Karpas-422 (cell line): ENCODE measurements at places on chromosomes 7 and 10. TPM values are rescaled to one million over a fixed set of nuclear protein-coding genes. Genes with fewer than 3 reads are reported as not detected.

- DNase-seq = no peak
These were observed 4.7 kb downstream of the TMEM236 start for GRCh38 chr10:17756557-17757217.

DNA sequence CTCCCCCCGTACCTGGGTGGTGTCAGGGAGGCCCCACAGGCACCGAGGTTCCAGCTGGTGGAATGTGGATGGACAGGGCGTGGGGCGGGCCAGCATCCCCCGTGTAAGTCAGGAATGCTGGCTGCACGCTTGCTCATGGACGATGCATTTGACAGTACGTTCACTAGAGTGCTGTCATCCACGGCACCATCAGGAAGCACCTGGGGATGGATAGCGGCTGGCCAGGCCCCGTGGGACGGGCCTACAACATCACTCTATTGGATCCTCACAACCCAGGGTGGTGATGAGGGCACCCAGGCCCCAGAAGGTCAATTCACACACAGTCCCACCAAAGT is 63.6 kb downstream of the INSIG1 start:
- DNase-seq = no peak

The CLRN3 gene
- total RNA-seq = not detected in 2 replicates

DNA sequence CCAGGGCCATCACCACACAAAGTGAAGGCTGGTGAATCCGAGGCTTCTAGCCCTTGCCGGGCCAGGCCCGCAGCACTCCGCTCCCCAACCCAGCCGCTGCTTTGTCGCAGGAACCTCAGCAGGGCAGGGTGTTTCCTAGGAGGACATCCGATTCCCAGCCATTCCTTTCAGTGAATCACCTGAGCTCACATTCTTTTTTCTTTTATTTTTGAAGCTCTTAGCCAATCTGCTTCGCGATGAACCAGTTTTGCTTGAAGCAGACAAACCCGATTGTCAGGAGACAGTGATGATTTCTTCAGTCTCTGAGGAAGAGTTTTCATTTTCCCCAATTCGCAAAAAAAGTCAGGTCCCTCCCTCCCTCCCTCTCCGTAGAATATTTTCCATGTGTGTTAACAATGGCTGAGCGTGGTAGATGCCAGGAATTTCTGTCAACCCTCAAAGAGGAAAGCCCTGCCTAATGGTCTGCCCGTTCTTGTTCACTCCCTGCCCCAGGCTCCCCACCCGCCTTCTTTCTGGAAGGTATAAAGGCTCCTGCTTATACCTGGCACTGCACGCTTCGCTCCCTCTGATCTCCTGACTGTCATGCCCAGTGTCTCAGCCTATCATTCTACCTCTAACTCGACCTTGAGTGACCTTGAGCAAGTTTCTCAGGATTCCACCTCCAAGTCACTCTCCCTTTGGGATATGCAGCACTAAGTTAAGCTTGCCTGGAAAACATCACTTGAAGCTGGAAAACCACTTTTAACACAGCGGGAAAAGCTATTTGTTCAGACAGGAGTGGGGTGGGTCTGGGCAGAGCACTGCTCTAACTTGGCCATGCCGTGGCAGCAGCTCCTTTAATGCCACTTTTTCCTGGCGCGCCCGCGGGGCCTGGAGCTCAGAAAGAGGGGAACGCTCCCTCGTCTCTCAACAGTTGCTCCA is 35.1 kb downstream of the EGFR start:
- no peak for DNase-seq

DNA sequence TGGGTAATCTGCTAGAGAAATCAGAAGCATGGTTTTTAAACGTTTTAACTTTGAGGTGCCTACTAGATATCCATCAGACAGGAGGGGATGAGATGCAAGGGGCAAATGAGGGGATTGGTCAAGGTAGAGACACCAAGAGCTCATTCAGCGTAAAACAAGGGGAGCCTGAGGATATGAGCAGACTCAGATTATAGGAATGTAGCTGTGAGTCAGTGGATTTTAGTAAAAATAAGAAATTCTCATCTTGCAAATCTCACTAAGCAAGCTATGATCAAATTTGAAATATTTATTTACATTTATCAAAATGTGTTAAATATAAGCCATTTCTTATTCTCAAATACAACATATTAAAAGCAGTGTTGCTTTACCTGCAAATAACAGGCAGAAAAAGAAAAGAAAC is 21.4 kb upstream of the TFEC start:
- no peak for DNase-seq

DNA sequence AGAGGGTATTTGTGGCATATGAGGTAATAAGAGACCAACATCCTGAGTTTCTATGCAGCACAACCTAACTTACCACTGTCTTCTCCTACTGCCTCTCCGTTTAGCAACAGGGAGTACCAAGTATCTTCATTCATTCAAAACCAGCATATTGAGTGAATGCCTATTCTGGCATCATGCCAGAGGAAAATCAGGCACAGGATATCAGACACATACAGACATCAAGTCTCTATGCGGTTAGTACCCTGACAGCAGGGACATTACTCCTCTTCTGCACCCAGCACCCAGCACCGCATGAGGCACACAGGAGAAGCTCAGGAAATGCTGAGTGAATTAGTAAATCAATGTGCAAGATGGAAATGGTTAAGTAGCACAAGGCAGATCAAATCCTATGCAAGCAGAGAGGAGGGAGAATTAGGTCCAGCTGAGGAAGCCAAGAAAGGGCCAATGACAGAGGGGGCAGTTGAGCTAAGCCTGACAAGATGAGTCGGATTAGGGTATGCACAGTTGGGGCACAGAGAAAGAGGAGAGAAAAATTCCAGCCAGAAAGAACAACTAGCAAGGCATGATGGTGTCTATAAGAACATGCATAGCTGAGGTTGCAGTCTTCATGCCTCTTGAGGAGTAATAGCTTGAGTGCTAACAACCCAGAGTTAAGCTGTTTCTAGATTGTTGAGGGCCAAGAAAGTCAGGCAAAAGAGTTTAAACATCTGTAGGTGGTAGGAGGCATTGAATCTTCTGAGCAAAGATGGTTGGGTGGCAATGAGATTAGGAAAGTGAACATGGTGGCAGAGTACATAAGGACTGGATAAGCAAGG is 146.0 kb downstream of the PLXNA4 start:
- no peak for DNase-seq

DNA sequence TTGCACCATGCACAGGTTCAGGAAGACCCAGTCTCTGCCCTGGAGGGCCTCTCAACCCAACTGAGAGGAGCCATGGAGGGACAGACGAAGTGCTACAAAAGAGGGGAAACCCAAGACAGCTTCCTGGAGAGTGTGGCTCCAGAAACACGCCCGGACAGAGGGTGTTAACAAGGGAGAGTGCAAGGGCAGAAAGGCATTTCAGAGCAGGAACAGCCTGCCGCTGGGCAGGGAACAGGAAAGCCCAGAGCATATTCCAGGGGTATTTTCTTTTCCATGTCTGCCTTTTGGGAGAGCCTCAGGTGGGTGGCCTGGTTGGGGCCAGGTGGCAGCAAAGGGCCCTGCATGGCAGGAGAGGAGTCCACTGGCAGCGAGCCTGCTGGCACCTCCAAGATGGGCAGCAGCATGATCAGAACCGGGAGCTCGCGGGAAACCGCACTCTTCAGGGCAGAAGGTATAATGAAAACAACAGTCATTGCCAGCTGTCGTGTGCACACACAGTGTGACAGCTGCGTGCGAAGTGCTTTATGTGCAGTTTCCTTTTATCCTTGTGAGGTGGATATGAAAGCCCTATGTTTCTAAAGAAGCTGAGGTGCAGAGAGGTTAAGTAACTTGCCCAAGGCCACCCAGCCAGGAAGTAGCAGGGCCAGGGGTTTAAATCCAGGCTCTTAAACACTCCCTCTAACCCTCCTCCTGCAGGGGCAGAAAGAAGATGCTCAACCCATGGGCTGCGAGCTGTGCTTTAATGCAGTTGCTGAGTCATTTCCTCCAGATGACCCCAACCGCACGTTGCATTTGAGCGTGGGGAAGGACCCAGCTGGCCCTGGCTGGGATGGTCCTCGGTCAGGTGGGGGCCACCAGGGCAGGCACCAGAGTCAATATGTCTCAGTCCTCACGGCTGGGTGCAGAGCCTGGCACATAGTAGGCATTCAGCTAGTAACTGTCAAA is 128.6 kb downstream of the OAT start:
- no peak for DNase-seq

The CYP2C8 gene
- total RNA-seq = not detected in 2 replicates

The CRTAC1 gene
- not detected in 2 replicates for total RNA-seq

- DNase-seq = no peak
These were observed 119.4 kb downstream of the LRRC18 start for GRCh38 chr10:48820231-48820630.

DNA sequence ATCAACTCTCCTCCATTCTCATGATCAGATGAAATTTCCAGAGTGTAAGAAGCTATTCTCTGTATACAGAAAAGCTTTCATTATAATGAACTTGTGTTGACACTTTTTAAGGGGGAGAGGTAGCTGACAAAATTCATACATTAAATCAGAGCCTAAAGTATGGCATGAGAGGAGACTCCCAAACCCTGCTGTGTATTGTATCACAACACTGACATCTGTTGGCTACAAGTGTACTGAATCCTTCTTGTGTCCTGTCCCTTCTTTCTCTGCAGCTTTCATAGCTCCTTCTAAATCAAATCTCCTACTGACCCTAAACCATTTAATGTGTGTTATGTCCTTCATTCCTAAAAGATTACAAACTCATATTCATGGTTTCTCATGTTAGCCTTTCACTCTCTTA is 70.9 kb downstream of the GCC1 start:
- DNase-seq = peak; percentile 62

- DNase-seq = no peak
These were observed 26.1 kb downstream of the IL2RA start for GRCh38 chr10:6035931-6036575.
